HFF-Myc (cell line): ENCODE measurements at places on chromosomes 6 and 20.

- no peak for DNase-seq
Observed at GRCh38 chr6:141700819-141701218, 431.9 kb upstream of the GJE1 start.

DNA sequence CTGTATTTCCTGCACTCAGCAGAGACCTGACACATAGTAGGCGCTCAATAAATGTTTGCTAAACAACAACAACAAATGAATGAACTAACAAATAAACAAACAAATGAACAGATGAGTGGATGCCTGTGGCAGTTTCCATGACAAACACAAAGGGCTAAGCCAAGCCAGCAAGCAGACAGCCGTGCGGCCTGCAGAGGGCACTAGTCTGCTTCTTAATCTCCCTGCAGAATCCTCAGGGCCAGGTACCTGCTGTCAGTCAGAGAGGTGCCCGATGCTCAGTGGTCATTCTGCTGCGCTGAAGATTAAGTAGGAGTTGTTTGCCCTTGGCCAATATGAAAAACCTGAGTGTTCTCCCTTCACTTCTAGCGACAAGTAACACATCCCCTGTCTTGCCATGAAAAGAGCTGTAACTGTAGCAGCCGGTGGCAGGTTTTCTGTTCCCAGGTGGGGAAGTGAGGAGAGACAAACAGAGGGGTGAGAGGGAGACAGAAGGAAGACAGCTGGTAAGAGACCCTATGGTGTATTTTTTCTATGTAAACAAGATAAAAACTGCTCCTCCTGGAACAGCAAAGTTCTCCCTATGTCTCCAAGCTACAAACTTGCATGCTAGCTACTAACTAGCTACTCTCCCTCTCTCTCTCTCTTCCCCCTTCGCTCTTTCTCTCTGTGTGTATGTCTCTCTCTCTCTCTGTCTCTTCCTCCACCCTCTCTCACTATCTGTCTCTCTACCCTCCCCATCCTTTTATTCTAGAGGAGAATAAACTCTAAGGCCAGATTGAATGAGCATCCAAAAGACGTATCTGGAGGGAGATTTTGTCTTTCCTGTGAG, at the start of gene MC3R:
Gene MC3R, plus strand, starts transcription at position 779 of the 829 bp plus-strand sequence. CDS start 112 bp downstream, outside the sequence.
- DNase-seq: no peak

DNA sequence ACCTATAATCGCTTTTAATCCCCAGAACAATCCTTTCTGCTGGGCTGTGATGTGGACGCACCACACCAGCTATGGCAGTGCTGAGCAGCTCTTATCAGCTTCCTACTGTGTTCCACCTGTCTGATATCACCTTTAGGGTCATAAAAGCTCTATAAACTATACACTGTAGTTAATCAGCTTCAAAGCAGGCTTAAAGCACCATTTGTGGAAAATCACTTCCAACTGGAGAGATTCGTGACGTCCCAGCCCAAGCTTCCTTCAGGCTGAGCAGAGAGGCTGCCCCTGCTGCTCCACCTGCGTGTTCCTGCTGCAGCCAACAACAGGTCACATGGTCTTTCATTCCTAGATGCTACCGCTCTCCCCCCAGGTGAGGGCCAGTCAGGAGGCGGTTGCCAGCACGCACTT, 156.5 kb downstream of the SMOC2 start:
- no peak for DNase-seq

DNA sequence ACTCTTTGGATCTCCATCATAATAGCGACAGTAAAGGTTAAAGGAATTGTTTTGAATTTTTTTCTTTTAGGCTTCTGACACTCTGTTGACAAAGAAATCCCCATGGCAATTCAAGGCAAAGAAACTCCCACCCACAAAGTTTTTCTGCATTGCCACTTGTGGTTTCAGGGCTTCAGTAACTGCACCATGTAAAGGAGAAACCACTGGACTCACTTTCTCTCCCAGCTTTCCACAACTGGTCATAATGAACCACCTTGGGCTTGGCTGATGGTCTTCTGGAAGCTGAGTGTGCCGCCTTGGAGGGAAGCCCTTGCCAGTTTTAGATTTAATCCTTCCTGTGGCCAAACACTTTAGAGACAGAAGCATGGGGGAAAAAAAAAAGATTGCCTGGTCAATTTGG, 163.1 kb downstream of the ISM1 start:
- DNase-seq: no peak

GRCh38 chr6:164897523-164898235, 411.7 kb downstream of the C6orf118 start:
- no peak for DNase-seq

- DNase-seq: no peak
Observed at GRCh38 chr6:91523511-91523910, 936.6 kb upstream of the MAP3K7 start.

DNA sequence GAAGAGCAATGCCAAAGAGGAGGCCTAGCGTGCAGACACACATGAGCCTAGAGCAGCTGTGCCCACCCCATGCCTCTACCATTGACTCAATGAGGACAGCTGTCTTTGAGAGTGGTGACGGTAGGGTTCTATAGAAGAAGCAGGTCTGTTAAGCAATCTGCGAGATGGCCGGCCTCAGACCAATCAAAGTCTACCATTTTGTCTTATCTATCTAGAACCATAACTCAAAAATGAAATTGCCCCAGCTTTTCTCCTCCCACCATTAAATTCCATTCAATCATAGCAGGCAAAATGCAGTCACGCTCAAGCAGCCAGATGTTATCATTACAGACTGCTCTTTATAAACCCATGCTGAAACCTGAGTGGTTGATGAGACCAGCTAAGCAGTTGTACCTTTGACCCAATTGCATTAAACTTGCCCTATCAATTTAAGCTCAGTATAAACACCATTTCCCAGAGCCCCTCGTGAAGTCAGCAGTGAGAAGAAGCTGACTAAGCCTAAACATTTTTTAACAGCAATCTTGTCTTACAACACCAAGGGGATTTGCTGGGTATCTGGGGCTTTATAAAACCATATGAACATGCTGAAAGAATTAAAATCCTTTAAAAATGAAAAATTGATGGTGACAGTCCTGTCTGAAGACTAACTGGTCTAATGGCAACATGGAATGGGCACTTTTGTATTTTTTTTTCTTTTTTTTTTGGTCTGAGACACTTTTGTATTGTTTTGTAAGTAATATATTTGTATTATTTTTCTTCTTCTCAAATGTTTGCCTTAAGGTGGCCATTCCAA, 57.5 kb downstream of the FOXC1 start:
- peak; percentile 53 for DNase-seq

GRCh38 chr6:149820506-149820905, 43.7 kb downstream of the LRP11 start:
- DNase-seq: no peak

GRCh38 chr20:57428324-57429158, 37.3 kb downstream of the RBM38 start:
- DNase-seq: no peak

DNA sequence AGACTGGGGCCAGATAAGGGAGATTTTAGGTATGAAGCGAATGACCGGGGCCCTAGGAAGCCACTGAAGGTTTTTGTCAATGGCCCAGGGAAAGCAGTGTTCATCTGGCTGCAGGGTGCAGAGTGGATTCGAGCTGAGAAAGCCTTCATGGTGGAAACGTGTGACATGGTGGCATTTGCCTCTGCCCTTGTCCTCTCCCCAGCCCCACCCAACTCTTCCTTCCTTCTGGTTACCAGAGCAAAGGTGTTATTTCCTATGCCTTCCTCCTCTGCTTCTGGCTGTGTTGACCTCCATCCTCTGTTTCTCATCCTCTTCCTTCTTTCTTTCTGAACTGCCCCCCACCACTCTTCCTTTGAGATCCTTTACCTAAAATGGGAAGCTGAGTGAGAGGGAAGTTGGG, 195.1 kb upstream of the SUPT3H start:
- no peak for DNase-seq

GRCh38 chr6:34608321-34609091, 52.4 kb upstream of the SPDEF start:
- no peak for DNase-seq

DNA sequence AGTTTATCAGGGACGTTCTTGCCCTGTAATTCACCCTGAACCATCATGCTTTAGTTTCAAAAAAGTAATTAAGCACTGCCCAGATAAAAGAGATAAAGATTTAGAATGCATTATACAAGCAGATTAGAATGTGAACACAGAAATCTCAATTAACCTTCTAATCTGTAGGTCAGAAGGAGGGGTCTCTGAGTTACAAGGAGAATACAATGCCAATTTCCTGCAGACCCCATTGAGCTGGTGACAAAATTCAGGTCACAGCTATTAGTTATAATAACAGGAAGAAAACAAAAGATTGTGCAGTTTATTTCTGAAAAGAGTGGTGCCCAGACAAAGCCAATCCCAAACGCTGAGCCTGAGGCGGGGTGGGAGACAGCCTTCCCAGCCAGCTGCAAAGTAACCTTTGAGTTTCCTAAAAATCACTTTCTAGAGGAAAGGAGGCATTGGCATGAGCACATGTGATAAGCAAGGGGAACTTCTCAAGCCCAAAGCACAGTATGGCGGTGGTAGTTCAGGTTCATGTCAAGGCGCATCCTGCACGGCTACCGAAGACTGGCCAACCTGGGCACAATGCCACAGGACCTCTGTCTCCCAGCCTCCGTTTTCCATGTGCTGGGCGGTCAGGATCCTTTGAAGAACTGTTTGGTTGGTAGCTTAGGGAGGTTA, 192.5 kb downstream of the TTLL2 start:
- DNase-seq: no peak
